ENCODE measurements at places on chromosomes 2 and 18.

GRCh38 chr2:3242747-3243369 is 134.8 kb downstream of the EIPR1 start:
- DNase-seq: no peak

DNA sequence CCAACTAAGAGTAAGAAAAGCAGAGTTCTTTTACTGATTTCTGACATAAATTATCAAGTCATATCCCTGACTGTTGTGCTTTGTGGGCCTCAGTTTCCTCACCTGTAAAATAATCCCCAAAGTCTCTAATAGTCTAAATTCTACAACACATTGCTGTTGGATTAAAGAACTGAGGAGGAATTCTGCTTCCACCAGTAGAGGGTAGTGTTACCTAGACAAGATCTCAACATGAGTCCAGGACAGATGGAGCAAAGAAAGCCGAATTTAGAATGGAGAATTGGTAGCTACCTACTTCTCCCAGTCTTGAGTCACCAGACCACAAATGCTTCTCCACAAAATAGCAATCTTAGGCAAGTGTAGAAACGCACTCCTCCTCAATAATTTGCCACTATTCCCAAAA is 462.5 kb upstream of the FSHR start:
- DNase-seq: no peak

DNA sequence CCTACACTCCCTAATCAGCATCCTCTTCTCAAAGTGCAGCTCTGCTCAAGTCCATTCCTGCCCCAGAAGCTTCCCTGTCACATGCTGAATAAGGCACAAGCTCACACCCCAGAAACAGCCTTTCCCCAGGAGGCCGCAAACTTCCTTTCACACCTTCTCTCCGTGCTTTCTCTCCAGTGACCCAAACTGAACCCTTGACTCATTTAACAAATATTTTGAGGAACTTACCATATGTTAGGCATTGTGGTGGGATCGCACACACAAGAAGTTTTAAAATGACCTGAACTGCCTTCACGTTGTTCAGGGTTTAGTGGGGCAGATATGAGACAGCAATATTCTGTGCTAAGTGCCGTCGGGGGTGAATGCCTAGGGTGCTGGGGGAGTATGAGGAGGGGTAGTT is 161.3 kb downstream of the INSIG2 start:
- DNase-seq: no peak

GRCh38 chr2:1752751-1753150 is 8.4 kb upstream of the PXDN start:
- DNase-seq: no peak

GRCh38 chr2:235333076-235333475 is 160.8 kb upstream of the AGAP1 start:
- DNase-seq: no peak

- no peak for DNase-seq
Observed at GRCh38 chr2:26612522-26613240, 28.5 kb downstream of the CIB4 start.

- no peak for DNase-seq
Observed at GRCh38 chr2:68468801-68469200, 1.4 kb downstream of the APLF start.

DNA sequence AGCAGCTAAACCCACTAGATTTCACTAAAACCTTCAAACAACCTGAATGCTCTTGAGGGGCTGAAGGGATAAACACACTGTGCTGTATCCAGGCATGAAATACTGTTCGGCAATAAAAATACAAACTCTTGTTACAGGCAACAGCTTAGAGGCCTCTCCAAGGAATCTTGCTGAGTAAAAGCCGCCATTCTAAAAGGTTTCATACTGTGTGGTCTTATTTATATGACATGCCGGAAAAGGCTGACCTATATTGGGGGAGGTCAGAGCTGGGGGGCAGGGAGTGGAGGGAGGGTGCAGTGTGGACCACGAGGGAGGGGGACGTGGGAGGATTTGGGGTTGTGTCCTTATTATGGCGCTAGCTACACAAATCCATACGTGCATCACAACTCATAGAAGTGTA is 136.2 kb downstream of the MBP start:
- DNase-seq: no peak

DNA sequence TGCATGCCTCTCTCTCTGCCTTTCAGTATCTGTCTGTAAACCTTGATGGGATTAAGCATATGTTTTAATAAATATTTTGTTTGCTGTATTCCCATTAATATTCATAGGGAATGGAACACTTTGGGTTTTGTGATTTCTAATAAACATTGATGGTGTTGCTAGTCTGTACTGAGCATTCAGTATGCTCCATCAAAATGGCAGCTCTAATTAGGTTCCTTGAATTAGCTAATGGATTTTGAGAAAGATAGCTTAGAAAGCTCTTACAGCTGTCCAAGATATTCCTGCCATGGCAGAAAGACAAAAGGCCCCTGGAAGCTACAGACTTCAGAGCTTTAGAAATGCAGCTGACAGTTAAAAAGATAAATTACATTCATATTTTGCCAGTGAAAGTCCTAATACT is 199.2 kb upstream of the NRP2 start:
- DNase-seq: no peak

GRCh38 chr2:26471766-26472706 is 5.9 kb downstream of the OTOF start:
- DNase-seq: no peak

DNA sequence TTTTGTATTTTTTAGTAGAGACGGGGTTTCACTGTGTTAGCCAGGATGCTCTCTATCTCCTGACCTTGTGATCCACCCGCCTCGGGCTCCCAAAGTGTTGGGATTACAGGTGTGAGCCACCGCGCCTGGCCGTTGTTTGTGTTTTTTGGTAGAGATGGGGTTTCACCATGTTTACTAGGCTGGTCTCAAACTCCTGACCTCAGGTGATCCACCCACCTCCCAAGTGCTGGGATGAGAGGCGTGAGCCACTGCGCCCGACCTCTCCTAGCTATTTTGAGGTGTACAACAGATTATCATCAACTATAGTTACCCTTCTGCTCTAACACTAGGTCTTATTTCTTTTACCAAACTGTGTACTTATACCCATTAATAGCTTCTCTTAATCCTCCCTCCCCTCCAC is 28.9 kb upstream of the MRPL33 start:
- no peak for DNase-seq

DNA sequence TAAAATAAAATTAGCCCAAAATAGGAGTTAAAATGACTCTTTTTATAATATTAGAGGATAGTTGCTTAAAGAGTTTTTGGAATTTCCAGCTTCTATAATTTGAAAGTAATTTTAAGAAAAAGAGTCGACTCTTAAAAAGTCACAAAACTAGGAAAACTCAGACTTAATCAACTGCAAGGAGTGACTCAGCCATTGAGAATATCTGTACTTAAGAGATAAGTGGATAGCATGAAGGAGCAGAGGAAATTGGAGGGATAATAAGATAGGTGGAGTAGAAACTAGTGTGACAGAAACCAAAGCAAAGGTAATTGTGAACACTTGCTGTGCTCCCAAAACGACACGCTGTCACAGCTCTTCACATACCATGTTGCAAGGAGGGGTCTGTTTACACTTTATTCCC is 8.4 kb downstream of the RSAD2 start:
- DNase-seq: no peak

- no peak for DNase-seq
Observed at GRCh38 chr2:134142903-134143302, 111.0 kb upstream of the MGAT5 start.

GRCh38 chr18:57801761-57802212 is 1.3 kb downstream of the ATP8B1 start:
- no peak for DNase-seq

DNA sequence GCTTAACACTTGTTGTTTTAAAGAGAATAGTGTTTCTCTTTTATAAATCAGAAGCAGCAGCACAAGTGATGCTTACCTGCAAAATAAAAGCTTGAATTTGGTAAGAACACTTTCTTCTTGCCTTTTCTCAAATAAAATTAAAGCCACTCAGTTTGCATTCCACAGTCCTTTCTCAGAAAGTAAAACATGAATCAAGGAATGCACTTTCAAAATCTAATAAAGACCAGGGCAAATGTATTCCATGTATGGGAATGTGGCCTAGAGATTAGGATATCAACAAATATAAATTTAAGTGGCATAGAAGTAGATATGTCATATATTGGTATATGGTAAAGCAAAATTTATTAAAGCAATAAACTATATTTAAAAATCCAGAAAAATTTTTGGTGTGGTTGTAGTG is 352.8 kb downstream of the THSD7B start:
- no peak for DNase-seq

DNA sequence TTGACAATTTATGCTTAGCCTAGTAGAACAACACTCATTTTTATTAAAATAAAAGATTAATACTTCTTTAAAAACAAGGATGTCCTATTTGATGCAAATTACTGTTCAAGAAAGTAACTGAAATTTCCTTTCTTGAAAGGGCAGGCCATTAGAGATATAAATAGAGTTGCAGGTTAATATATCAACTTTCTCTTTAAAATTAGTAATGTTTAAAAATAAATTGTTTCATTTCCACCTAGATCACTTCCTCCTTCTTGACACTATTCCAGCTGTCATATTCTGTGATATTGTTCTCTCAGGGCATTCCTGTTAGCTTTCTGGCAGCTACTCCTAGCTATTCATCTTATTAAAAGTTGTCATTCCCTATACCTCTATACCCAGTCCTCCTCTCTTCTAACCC is 357.9 kb upstream of the NRP2 start:
- DNase-seq: no peak

- DNase-seq: no peak
Observed at GRCh38 chr18:63237881-63238692, 81.5 kb downstream of the BCL2 start.

GRCh38 chr2:190365499-190366204 is 22.3 kb downstream of the INPP1 start:
- DNase-seq: no peak

GRCh38 chr18:22169011-22169888 is at the start of gene GATA6:
Gene GATA6, plus strand, starts transcription at chr18:22169589. Its CDS starts 1,556 bp downstream, at chr18:22171145.
- DNase-seq: no peak

DNA sequence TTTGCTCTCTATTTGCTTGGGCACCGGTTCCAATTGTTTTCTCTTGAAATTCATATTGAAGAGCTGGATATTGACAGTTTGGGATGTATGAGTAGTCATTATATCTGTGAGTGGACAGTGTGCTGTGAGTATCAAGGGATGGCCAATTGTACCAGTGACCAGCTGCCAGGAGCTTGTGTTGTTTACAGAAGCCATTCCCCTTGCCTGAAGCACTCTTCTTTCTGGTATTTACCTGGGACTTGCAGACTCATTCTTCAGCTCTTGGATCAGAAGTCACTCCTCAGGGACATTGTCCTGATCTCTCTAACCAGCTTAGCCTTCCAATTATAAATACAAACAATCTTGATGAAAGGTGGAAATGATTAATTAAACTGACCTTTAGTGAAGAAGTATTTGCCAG is 438.3 kb upstream of the LRATD1 start:
- DNase-seq: no peak

GRCh38 chr2:39059366-39059952 is 61.4 kb downstream of the SOS1 start:
- DNase-seq: no peak

Measured in chondrocyte (in vitro differentiated cells).